ENCODE measurements at places on chromosomes 13 and 19. TPM values are rescaled to one million over a fixed set of nuclear protein-coding genes. Genes with fewer than 3 reads are reported as not detected.
A peak's percentile ranks its signal among the peaks of the same experiment; 100 is the strongest.

DNA sequence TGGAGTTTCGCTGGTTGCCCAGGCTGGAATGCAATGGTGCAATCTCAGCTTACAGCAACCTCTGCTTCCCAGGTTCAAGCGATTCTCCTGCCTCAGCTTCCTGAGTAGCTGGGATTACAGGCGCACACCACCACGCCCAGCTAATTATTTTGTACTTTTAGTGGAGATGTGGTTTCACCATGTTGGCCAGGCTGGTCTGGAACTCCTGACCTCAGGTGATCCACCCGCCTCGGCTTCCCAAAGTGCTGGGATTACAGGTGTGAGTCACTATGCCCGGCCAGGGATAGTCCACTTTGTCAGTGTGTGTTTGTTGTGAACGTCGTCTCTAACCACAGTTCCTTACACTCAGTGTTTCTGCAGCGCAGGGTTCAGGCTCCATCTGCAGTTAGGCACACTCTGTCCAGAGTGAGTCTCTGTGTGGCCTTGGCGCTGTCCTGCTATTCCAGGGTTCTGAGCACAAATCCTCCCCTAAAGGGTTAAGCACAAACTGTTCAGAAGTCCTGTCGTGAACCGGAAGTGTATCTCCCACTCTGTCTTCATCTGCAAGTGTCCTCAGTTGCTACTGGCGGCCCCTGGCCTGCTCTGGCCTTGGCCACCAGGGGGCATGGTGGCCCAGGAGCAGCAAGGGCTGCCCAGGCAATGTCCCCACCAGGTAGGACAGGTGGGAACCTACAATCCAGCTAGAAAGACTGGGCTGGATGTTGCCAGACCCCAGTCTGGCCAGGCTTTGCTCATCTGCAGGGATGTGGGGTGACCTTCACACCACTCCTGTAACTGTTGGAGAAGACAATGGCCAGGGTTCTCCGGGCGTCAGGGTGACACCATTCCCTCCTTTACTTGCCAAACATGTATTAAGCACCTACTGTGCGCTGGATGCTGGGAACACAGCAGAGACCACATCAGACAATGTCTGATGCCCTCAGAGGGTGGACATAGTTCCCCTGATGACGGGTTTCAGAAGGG lies 38.8 kb upstream of the GATAD2A start:
- DNase-seq: peak; percentile 89

FUT1 gene
- 6.5 TPM for total RNA-seq

DNA sequence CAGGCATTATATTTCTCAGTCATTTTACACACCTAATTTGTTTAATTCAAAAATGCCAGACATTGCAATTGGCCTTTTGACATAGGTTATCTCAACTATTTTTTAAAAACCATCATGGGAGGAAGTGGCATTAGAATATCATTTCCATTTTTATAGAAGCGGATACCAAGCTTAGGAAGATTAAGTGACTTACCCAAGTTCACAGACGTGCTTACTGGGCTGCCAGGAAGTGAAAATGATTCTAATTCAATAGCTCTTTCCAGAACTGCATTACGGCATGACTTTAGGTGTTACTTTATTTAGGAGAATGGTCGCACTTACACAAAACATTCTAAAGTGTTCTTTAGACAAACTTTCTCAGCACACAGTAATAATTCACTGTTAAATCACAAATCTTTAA lies 231.9 kb downstream of the KLF12 start:
- no peak for DNase-seq

GRCh38 chr13:44620057-44620456 lies 43.9 kb upstream of the TSC22D1 start:
- no peak for DNase-seq

ZNF560 gene
- not detected for total RNA-seq

EFNB2 gene
- 6.7 TPM for total RNA-seq

- DNase-seq: no peak
Measured at GRCh38 chr19:14409146-14410023, 9.8 kb downstream of the DDX39A start.

DNA sequence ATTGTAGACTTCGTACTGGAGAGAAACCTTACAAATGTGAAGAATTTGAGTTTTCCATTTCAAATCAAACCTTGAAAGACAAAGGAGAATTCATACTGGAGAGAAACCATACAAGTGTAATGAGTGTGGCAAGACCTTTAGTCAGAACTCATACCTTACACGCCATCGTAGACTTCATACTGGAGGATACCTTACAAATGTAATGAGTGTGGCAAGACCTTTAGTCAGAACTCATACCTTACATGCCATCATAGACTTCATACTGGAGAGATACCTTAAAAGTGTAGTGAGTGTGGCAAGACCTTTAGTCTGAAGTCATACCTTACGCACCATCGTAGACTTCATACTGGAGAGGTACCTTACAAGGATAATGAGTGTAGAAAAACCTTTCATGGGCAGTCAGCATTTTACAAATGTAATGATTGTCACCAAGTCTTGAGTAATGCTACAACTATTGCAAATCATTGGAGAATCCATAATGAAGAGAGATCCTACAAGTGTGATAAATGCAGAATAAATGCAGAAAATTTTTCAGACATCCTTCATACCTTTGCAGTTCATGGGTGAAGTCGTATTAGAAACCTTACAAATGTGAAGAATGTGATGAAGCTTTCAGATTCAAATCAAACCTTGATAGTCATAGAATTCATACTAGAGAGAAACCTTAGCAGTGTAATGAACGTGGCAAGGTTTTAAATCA lies 14.7 kb downstream of the ZNF765 start:
- DNase-seq: no peak

DNA sequence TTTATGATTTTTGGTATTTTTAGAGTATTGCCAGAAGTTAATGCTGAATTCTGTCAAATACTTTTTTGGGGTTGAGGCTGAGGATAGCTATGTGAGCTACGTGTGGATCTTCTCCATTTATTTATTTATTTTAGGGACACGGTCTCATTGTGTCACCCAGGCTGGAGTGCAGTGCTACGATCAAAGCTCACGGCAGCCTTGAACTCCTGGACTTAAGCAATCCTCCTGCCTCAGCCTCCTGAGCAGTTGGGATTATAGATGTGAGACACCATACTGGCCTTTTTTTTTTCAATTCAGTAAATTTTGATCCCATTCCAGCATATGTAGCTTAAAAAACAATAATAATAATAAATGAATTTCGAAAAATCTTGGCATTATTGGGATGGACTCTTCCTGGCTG lies 21.1 kb downstream of the ING1 start:
- no peak for DNase-seq

DNA sequence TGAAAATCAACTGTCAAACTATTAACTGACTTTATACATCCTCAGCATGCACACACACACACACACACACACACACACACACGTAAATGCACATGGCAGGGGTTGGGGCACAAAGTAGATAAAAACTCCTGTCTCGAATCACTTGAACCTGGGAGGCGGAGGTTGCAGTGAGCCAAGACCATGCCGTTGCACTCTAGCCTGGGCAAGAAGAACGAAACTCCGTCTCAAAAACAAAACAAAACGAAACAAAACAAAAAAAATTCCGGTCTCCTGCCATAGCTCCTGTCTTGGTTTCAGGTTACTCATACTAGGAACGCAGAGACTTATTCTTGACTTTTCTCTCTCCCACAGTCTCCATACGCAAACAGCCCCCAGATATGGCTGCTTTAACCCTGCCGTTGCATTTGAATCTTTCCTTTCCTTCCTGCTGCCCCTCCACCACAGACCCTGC lies 148.9 kb downstream of the SHISA2 start:
- DNase-seq: no peak

DNA sequence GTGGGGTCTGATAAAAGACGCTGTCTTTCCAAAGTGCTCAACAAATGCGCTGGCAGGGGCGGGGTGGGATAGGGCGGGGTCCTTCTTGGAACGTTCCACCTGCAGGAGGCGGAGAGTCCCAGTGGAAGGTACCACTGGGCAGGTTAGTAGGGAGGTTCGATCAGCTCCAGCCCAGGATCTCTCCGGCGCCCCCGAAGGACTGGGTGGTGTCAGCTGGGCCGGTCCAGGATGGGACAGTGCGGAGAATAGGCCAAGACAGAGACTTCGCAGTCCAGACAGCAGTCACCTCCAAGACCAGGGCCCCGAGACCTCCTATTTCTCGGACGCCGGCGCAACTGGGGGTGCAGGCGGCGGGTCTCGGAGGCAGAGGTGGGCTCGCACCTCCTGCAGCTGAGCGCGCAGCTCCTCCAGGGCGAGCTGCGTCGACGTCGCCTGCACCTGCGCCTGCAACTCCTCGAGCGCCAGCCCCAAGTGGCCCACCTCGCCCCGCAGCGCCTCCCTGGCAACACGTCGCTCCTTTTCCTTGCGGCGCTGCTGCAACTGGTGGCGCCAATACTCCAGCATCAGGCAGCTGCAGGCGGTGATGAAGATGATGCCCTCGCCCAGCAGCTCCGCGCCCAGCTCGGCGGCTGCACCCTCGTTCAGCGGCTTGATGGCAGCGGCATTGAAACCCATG lies 21.6 kb downstream of the VASP start:
- peak; percentile 81 for DNase-seq

MYPOP gene
- total RNA-seq: 4.7 TPM

CGB5 gene
- total RNA-seq: not detected

DNA sequence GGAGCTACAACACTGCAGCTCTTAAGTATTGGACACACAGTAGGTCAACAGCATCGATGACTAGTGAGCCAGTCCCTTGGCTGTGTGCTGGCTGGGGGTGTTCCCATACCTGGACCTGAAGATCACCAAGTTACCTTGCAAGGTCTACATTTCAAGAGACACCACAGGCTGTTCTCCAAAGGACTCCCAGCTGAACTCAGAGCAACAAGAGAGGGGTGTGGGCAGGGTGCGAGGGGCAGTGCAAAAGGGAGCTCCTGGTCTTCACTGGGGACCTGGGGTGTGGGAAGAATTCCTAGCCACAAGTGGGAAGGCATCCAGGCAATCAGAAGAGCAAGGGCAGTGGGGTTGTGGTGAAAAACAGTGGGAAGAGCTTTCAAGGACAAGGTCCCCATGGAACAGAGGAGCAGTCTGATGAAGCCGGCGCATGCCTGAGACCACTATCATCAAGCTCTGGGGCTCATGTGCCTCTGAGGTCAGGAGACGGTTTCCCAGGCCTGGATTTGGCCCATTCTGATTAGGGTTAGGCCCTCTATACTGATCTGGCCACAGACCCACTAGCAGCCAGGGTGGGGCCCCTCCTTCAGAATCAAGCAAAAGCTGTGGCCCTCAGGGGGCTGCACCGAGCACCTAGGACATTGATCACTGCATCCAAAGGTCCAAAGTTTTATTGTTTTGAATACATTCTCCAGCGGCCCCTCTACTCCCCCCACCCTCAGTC lies 4.7 kb upstream of the GSK3A start:
- no peak for DNase-seq

- no peak for DNase-seq
Measured at GRCh38 chr13:79986890-79987289, 354.0 kb downstream of the SPRY2 start.

GRCh38 chr19:17385878-17386611 lies 8.0 kb downstream of the CCDC194 start:
- no peak for DNase-seq
